ENCODE measurements at places on chromosomes 1 and 21. TPM values are rescaled to one million over a fixed set of nuclear protein-coding genes. Genes with fewer than 3 reads are reported as not detected.

ATP6V1G3 gene
- not detected for total RNA-seq

HES4 gene
- 19.5 TPM for total RNA-seq

FAM43B gene
- 0.09 TPM for total RNA-seq

SLC9C2 gene
- not detected for total RNA-seq

NCAM2 gene
- 2.3 TPM for total RNA-seq

- no peak for DNase-seq
Measured at GRCh38 chr1:230971771-230972170, 6.9 kb downstream of the TTC13 start.

DNA sequence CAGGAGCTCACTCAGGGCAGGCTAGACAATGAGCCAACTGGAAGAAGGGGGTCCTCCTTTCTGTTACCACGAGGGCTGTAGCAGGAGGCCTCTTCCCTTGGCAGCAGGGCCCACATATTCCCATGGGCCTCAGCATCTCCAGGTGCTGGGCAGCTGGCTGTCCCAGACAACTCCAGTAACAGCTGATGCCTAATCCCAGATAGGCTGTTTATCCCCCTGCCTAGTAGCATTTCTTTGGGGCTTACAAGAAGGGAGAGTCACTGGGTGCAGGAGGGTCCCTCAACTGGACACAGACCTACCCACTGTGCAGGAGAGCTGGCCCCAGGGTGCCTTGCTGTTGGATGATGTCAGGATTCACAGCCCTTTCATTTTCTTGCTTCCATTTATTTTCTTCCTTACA, 278.2 kb downstream of the DSCAM start:
- DNase-seq, result no peak

DNA sequence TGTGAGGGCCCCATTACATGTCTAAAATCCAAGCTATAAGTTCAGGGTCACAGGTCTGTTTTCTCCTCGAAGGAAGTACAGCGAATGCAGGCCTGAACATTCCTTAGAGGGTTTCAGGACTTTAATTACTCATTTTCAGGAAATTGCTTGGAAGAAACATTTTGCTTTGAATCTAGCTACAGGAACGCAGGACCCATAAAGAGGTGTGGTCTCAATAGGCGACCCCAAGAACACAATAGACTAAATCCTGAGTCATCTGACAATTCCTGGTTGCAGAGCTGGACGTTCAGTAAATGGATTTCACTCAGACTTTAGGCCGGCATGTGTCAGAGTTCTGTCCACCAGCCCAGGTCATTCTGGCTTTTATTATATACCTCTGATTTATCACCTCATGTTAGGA, 1.0 kb upstream of the ERG start:
- no peak for DNase-seq

- DNase-seq, result no peak
Measured at GRCh38 chr1:13549521-13549920, 34.1 kb upstream of the PDPN start.

DNA sequence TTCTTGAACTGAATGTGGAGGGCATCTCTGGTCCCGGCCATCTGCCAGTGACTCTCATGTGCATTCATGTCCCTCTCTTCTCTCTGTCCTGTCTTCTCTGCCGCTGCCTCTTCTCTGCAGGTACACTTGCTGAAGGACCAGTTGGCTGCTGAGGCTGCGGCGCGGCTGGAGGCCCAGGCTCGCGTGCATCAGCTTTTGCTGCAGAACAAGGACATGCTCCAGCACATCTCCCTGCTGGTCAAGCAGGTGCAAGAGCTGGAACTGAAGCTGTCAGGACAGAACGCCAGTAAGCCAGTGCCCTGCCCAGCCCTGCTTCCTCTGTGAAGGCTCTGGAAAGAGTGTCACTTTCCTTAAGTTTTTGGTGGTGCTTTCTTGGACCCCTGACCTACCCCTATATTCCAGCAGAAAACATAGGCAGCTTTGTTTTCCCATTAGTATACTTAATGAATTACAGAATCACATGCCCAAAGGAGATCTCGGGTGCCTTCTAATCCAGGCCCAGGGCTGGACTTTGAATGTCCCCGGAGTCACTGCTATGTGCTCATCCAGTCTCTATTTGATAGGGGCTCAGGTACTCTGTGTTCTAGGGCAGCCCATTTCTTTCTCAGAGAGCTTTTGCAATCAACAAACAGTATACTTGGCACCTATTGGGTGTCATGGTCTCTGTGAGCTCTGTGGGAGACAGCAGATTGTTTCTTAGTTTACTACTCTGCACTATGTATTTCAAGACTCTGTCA, 11.2 kb downstream of the SPATA46 start:
- DNase-seq, result no peak

DNA sequence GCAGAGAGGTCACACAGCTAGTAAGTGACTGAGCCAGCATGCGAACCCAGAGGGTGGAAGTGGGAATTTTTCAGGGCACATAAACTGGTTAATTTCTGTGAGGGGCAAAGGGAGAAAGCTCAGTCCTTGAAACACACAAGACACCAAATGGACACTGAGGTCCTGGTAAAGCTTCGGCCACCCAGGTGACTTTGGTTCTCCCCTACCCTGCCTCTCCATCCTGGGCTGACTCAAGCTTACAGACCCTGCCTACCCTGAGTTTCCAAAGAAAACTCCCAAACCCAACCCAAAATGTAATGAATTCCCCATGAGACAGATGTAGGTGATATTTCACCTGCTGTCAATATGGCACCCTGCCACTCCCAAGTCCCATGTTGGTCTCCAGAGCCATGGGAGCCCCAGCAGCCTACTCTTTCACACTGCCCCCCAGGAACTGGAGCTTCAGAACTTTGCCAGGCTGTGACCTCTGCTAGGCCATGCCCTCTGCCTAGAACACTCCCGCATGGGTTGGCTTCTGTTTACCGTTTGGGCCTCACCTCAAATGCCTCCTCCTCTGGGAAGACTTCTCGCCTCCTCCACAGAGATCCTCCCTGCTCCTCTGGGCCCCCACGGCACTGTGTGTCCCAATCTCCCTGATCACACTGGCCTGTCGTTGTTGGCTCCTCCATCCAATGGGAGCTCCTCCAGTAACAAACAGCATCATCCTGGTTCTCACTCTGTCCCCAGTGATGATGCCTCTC, 3.7 kb upstream of the LRP8 start:
- DNase-seq, result no peak

DNA sequence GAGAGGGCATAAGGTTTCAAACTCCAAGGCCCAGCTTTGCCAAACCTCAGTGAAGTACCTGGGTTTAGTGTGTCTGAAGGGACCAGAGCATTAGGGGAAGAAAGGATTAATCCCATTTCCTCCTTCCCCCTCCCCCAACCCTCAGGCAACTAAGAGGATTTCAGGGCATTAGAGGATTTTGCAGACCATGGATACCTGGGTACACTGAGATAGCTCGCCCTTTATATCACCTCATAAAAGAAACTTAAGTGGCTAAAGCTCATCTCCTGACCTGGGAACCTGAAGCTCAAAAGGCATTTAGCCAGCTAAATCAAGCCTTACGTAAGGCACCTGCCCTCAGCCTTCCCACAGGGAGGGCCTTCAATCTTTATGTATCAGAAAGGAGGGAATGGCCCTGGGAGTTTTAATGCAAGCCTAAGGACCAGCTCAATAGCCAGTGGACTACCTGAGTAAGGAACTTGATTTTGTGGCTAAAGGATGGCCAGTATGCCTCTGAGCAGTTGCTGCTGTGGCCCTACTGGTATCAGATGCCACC, 26.4 kb upstream of the SMYD3 start:
- no peak for DNase-seq

- DNase-seq, result no peak
Measured at GRCh38 chr1:61101536-61101935, 19.2 kb downstream of the NFIA start.

DNA sequence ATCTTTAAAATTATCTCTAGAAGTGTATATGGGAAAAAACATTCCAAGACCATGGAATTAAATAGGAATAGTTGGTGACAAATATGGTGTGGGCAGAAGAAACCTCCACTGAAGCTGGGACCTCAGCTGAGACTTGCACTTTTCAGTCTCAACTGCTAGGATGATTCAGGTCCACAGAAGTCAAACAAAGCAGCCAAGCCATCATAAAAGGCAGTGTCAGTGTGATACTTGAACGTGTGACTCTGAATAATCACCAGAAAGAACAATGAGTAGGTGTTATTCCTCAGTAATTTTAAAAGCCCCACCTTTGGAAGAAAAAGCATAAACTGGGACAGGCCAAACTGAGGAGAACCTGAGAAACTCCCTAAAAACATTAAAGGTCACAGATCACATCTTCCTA, 90.7 kb downstream of the ZNF281 start:
- no peak for DNase-seq

GRCh38 chr1:97551113-97551512, 369.7 kb downstream of the DPYD start:
- no peak for DNase-seq

DNA sequence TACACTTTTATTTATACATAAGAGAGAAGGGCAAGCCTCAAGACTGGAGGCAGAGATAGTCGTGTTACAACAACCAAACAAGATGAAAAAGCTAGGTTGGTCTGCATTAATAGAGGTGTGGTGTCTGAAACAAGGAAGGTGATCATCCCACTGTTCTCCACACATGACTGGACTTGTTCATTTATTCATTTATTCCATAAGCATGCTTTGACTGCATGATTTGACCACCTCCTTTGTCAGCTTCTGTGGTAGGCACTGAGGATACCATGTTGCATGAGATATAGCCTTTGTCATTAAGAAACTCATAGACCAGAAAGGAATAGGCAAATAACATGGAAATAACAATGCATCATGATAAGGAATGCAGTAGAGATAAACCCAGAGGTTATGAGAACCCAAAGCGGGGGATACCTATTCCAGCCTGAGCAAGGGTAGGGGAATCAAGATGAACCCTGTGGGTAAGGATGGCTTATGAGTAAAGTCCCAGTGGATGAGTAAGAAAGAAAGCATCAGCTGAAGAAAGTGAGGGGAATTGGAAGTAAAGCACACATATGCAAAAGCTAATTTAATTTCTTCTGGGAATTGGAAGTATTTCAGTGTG, 173.7 kb upstream of the FGGY start:
- DNase-seq, result no peak

GRCh38 chr1:40810927-40811326, 27.3 kb downstream of the KCNQ4 start:
- no peak for DNase-seq

- DNase-seq, result no peak
Measured at GRCh38 chr1:93738075-93738622, 56.5 kb upstream of the BCAR3 start.

- no peak for DNase-seq
Measured at GRCh38 chr1:41483001-41483850, 1.3 kb downstream of the EDN2 start.

- no peak for DNase-seq
Measured at GRCh38 chr1:92838519-92838918, 6.7 kb downstream of the RPL5 start.
